Activated CD8-positive, alpha-beta T cell treated with anti-CD3 and anti-CD28 coated beads for 36 hours (primary cell): ENCODE measurements at places on chromosomes 2 and 18. TPM values are rescaled to one million over a fixed set of nuclear protein-coding genes. Genes with fewer than 3 reads are reported as not detected.

DNA sequence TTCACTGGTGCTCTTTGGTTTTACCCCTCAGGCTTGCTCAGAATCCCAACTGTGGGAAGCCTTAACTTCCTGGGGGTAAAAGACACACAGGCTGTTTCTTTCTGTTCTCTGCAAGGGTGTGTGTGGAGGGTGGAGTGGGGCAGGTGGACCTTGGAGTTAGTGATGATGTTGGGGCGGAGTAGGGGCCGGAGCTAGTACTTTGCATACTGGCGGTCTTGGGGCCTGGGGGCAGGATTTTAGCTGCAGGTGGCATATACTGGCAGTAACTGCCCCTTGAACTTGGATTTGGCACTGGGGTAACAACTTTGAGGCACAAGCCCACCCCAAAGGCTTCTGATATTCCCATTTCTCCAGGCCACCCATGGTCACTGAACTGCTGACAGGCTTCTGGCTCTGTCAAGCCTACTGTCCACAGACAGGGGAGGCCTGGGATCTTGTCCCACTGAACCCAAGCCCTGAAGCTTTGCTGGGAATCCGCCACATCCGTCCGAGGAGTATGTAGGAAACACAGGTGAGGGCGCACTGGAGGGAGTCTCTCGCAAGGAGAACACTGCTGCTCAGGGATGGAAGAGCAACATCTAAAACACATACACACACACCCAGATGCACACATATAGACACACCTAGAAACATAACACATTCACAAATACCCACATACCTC lies 258.9 kb downstream of the DYSF start:
- H3K27me3 ChIP-seq = peaks cover 1% of the 10 kb centered on the region
- H3K27ac ChIP-seq = no peak overlapping the region
- H3K4me1 ChIP-seq = no peaks in the 10 kb centered on the region
- no peak overlapping the region for H3K4me3 ChIP-seq

DNA sequence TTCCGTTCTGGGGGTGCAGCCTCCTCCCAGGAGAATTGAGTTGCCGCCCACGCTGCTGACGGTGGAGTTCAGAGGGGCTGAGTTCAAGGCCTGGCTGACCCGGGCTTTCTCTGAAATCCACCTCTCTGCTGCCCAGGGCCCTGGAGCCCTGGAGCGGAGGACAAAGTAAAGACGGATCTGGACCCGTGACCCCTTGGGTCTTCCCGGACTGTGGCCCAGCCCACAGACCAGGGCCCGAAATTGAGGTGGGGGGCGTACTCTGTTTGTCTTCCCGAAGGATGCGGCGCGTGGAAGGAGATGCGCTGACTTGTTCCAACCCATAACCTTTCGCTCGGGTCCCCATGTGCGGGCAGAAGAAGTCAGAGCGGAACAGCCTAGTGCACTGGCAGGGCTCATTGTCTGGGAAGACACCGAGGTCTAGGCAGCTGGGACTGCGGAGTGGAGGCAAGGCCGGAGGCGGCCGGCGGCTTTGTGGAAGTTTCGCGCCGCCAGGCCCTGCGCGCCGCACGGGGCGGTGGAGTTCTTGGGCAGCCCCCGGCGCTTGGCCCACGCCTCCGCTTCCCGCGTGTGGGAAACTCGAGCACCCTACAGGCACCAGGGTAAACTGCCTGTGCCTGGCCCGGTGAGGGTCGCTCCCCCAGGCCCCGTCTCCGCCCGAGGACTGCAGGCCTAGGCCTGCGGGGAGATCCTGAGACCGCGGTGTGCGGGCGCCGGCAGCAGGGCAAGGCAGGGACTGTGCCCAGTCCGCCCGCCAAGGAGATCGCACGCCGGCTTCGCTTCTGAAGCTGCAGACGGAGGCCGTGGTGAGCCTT lies 9.8 kb downstream of the POU3F3 start:
- H3K36me3 ChIP-seq = no peaks in the 10 kb centered on the region
- DNase-seq = no peak
- peaks cover 76% of the 10 kb centered on the region for H3K27me3 ChIP-seq
- no peak overlapping the region for H3K27ac ChIP-seq
- peaks cover 4% of the 10 kb centered on the region for H3K4me1 ChIP-seq
- no peak overlapping the region for H3K4me3 ChIP-seq

- peaks cover 6% of the 10 kb centered on the region for H3K4me1 ChIP-seq
- H3K4me3 ChIP-seq = no peak overlapping the region
- H3K27ac ChIP-seq = no peak overlapping the region
- H3K36me3 ChIP-seq = no peaks in the 10 kb centered on the region
- no peak for DNase-seq
Measured at GRCh38 chr2:69720404-69720803, 21.5 kb upstream of the ANXA4 start.

GRCh38 chr2:11145350-11145749 lies 9.9 kb upstream of the SLC66A3 start:
- H3K4me1 ChIP-seq = no peaks in the 10 kb centered on the region
- no peaks in the 10 kb centered on the region for H3K36me3 ChIP-seq
- H3K4me3 ChIP-seq = no peak overlapping the region
- H3K27ac ChIP-seq = no peak overlapping the region
- no peak for DNase-seq

DNA sequence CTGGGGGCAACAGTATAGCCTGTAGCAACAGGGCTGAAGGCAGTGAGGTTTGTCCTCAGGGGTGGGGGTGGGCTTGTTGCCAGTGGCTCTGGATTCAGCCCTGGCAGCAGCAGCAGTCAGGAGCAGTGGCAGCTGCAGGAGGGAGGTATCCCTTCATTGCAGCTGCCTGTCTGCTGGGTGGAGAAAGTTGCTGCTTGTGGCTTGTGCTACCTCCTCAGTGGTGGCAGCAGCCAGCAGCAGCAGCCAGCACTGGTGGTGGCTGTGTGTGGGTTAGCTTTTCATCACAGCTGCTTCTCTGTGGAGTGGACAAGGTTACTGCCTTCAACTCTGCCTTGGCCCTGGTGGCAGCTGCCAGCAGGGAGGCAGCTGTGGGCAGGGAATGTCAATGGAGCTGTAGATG lies 94.9 kb downstream of the ARL6IP6 start:
- no peaks in the 10 kb centered on the region for H3K36me3 ChIP-seq
- no peak for DNase-seq
- H3K27ac ChIP-seq = no peak overlapping the region
- H3K4me1 ChIP-seq = no peaks in the 10 kb centered on the region

- H3K4me1 ChIP-seq = no peaks in the 10 kb centered on the region
- H3K4me3 ChIP-seq = no peak overlapping the region
- H3K27ac ChIP-seq = no peak overlapping the region
- no peaks in the 10 kb centered on the region for H3K36me3 ChIP-seq
- DNase-seq = no peak
- peaks cover 3% of the 10 kb centered on the region for H3K27me3 ChIP-seq
Measured at GRCh38 chr2:227141301-227141700, 22.7 kb downstream of the COL4A4 start.

DNA sequence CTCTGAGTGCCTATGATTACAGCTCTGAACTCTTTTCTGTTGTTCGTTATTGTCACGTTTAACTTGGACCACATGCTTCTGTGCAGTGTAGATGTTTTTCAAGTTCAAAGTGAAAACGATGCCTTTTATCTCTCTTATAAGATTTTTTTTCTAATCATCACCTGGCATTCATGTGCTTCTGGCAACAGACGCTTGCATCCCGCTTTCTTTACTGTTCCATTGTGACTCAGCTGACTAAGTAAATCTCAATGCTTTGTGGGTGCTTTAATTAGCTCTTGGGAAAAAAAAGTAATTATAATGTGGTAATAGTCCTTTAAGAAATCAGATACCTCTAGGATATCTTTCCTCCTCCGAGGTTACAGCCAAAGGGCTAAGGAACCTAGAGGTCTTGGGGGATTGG lies 31.2 kb upstream of the RMP24 start:
- H3K27me3 ChIP-seq = no peaks in the 10 kb centered on the region
- no peak overlapping the region for H3K4me3 ChIP-seq
- H3K36me3 ChIP-seq = no peaks in the 10 kb centered on the region
- no peak overlapping the region for H3K27ac ChIP-seq

GRCh38 chr2:109079590-109079989 lies 49.4 kb upstream of the SH3RF3 start:
- no peak overlapping the region for H3K4me3 ChIP-seq
- H3K4me1 ChIP-seq = no peaks in the 10 kb centered on the region
- no peak for DNase-seq

DNA sequence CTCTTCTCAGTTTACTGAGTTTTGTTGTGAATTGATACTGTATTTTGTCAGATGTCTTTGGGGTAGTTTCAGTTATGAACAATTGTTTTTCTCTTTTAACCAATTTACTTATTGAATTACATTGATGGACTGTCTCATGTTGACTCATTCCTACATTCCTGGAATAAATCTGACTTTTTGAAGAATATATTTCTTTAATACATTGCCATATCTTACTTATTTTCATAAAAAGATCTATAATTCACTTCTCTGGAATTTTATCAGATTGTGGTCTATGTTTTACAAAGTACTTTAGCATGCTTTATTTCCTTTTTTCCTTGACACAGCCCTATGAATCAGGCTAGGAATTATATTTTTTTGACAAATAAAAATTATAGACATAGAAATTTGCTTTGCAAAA lies 268.3 kb downstream of the PLCL1 start:
- no peak for DNase-seq
- H3K27me3 ChIP-seq = no peaks in the 10 kb centered on the region
- H3K36me3 ChIP-seq = no peaks in the 10 kb centered on the region

- H3K4me3 ChIP-seq = no peak overlapping the region
- H3K27ac ChIP-seq = no peak overlapping the region
- no peak for DNase-seq
- no peaks in the 10 kb centered on the region for H3K27me3 ChIP-seq
- no peaks in the 10 kb centered on the region for H3K36me3 ChIP-seq
- H3K4me1 ChIP-seq = no peaks in the 10 kb centered on the region
Measured at GRCh38 chr2:73050121-73050545, 21.4 kb downstream of the SFXN5 start.

GRCh38 chr2:127530245-127531140 lies 4.2 kb upstream of the IWS1 start:
- peaks cover 3% of the 10 kb centered on the region for H3K36me3 ChIP-seq
- no peak overlapping the region for H3K4me3 ChIP-seq
- DNase-seq = no peak
- H3K4me1 ChIP-seq = peaks cover 8% of the 10 kb centered on the region

DNA sequence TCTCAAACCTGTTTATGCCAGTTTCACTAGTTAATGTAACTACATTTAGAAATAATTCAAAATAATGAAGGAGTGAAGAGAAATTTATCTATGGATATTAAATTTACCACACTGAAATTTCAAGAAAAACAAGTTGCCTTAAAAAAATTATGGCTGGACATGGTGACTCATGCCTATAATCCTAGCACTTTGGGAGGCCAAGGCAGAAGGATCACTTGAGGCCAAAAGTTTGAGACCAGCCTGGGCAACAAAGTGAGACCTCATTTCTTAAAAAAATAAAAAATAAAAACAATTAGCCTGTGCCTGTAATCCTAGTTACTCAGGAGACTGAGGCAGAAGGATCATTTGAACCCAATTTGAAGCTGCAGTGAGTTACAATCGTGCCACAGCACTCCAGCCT lies 29.9 kb downstream of the HDLBP start:
- H3K36me3 ChIP-seq = peaks cover 31% of the 10 kb centered on the region
- H3K27me3 ChIP-seq = no peaks in the 10 kb centered on the region
- DNase-seq = no peak
- peaks cover 51% of the 10 kb centered on the region for H3K4me1 ChIP-seq
- H3K27ac ChIP-seq = no peak overlapping the region

- H3K36me3 ChIP-seq = peaks cover 5% of the 10 kb centered on the region
- H3K4me3 ChIP-seq = no peak overlapping the region
- peaks cover 26% of the 10 kb centered on the region for H3K4me1 ChIP-seq
- H3K27me3 ChIP-seq = no peaks in the 10 kb centered on the region
Measured at GRCh38 chr2:96556441-96557330, 20.1 kb downstream of the ARID5A start.

- no peaks in the 10 kb centered on the region for H3K36me3 ChIP-seq
- H3K4me3 ChIP-seq = no peak overlapping the region
- no peak overlapping the region for H3K27ac ChIP-seq
- no peaks in the 10 kb centered on the region for H3K4me1 ChIP-seq
- H3K27me3 ChIP-seq = no peaks in the 10 kb centered on the region
Measured at GRCh38 chr2:10014418-10015190, 28.7 kb upstream of the KLF11 start.

DNA sequence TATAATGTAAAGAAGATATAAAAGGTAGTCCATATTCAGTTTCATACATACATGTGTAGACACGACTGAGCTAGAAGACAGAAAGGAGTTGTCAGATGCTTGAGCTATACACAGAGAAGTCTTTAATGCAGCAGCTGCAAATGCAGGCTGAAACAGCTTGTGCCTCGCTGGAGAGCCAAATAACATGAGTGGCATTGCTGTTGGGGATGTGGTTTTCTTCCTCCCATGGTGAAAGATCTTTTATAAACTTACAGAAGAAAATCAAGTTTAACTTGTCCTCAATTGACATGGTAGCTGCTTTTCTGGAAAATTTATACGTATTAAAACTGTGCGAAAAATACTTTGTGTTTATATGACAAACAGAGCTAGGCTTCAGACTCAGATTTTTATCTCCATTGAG lies 16.4 kb upstream of the IL1R1 start:
- H3K4me3 ChIP-seq = no peak overlapping the region
- H3K36me3 ChIP-seq = no peaks in the 10 kb centered on the region
- peaks cover 11% of the 10 kb centered on the region for H3K4me1 ChIP-seq

- H3K4me1 ChIP-seq = peaks cover 4% of the 10 kb centered on the region
- no peaks in the 10 kb centered on the region for H3K27me3 ChIP-seq
- DNase-seq = no peak
- no peaks in the 10 kb centered on the region for H3K36me3 ChIP-seq
- no peak overlapping the region for H3K27ac ChIP-seq
Measured at GRCh38 chr2:159164457-159164911, 122.0 kb downstream of the WDSUB1 start.

DNA sequence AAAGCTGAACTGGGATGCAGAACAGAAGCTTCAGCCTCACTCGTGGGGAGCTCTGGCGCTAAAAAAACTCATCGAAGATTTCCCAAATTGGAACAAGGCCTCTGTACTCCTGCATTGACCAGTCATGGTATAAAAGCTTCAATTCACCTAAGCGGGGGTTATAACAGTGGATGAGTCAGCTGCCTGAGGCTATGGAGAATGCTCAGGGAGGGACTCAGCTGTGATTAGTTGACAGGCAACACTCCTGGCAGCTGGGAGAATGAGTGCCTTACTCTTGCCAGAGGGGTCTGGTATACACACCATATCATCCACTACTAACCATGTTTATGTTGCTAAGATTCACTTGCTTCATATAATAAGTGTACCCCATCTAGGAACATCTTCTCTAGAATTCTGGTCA lies 350.6 kb upstream of the VRK2 start:
- no peaks in the 10 kb centered on the region for H3K4me1 ChIP-seq
- no peak for DNase-seq
- H3K27ac ChIP-seq = no peak overlapping the region
- no peaks in the 10 kb centered on the region for H3K36me3 ChIP-seq
- no peak overlapping the region for H3K4me3 ChIP-seq
- H3K27me3 ChIP-seq = no peaks in the 10 kb centered on the region

Gene SCN7A
- not detected for total RNA-seq

Gene KCNS3
- not detected for total RNA-seq

Gene CCDC178
- total RNA-seq = not detected

Gene TUBA3E
- total RNA-seq = not detected
